Sigmoid colon (tissue), 7 donors: ENCODE measurements at places on chromosomes 7 and 10. TPM values are rescaled to one million over a fixed set of nuclear protein-coding genes. Genes with fewer than 3 reads are reported as not detected.

LDB3 gene
- 1.8 TPM for polyA plus RNA-seq

SYPL1 gene
- polyA plus RNA-seq: 21.0 TPM

DNAH11 gene
- not detected for polyA plus RNA-seq

SORCS3 gene
- not detected for polyA plus RNA-seq

AKR1B1 gene
- polyA plus RNA-seq: 44.4 TPM

STOX1 gene
- not detected for polyA plus RNA-seq

BAMBI gene
- polyA plus RNA-seq: 2.4 TPM

SFTPA1 gene
- not detected for polyA plus RNA-seq

GRCh38 chr7:146235195-146235594 is 118.6 kb downstream of the CNTNAP2 start:
- H3K4me3 ChIP-seq: no peak overlapping the region
- no peak overlapping the region for H3K27ac ChIP-seq
- DNase-seq: no peak
- no peaks in the 10 kb centered on the region for H3K36me3 ChIP-seq

- no peak overlapping the region for H3K27ac ChIP-seq
- peaks cover 50% of the 10 kb centered on the region for H3K36me3 ChIP-seq
- no peak for DNase-seq
- no peaks in the 10 kb centered on the region for H3K4me1 ChIP-seq
- no peak overlapping the region for H3K4me3 ChIP-seq
Measured at GRCh38 chr10:100927266-100927665, 14.5 kb downstream of the SLF2 start.

- H3K4me3 ChIP-seq: no peak overlapping the region
- H3K27ac ChIP-seq: no peak overlapping the region
- no peaks in the 10 kb centered on the region for H3K36me3 ChIP-seq
- DNase-seq: no peak
Measured at GRCh38 chr10:21628023-21628422, 94.0 kb downstream of the MLLT10 start.

DNA sequence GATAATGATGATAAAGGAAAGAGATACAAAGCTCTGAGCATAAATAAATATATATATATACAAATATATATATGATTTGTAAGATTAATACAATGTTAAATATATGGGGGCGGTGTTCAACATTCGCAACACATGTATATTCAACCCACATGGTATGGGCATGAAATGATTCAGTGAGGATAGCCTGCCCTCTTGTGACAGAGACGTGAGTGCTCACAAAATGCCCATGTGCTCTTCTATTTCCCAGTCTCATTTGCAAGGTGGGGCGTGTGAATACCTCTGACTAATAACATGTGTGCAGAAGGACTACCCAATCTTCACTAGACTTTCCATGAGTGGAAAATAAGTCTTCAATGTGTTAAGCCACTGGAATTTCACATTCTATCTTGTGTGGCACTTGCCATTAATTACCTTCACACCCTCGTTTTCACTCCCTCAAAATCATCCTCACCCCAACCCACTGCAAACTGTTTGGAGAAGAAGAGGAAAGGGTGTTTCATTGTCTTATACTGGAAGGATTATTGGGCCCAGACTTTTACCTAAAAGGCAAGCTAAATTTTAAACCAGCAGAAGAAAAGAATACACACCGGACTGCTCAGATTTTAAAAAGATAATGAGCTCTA is 26.9 kb downstream of the ASAH2 start:
- no peak for DNase-seq
- no peaks in the 10 kb centered on the region for H3K36me3 ChIP-seq
- no peak overlapping the region for H3K27ac ChIP-seq
- no peaks in the 10 kb centered on the region for H3K27me3 ChIP-seq
- H3K4me1 ChIP-seq: no peaks in the 10 kb centered on the region

DNA sequence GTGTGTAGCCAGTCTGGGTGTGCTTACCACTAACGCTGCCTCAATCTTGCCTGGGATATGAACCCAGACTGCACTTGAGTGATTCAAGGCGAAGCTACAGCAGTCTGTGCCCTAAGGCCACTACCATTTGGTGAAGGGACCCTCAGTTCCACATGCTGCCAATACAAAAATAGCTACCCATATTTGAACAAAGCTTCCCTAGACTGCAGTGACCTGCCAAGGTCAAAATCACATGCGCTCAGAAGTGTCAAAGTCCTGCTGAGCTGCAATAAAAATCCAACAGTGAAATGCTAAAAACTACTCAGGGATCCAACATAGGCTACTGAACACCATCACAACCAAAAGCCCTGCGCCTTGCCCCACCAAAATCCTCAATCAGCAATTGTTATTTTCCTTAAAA is 472.3 kb upstream of the VSTM2A start:
- no peaks in the 10 kb centered on the region for H3K36me3 ChIP-seq
- no peaks in the 10 kb centered on the region for H3K4me1 ChIP-seq
- H3K27me3 ChIP-seq: no peaks in the 10 kb centered on the region
- no peak for DNase-seq
- no peak overlapping the region for H3K4me3 ChIP-seq
- H3K27ac ChIP-seq: no peak overlapping the region

- no peak overlapping the region for H3K27ac ChIP-seq
- no peak for DNase-seq
- H3K27me3 ChIP-seq: no peaks in the 10 kb centered on the region
- no peaks in the 10 kb centered on the region for H3K36me3 ChIP-seq
- H3K4me3 ChIP-seq: no peak overlapping the region
- no peaks in the 10 kb centered on the region for H3K4me1 ChIP-seq
Measured at GRCh38 chr7:158613481-158613880, 25.9 kb upstream of the PTPRN2 start.

DNA sequence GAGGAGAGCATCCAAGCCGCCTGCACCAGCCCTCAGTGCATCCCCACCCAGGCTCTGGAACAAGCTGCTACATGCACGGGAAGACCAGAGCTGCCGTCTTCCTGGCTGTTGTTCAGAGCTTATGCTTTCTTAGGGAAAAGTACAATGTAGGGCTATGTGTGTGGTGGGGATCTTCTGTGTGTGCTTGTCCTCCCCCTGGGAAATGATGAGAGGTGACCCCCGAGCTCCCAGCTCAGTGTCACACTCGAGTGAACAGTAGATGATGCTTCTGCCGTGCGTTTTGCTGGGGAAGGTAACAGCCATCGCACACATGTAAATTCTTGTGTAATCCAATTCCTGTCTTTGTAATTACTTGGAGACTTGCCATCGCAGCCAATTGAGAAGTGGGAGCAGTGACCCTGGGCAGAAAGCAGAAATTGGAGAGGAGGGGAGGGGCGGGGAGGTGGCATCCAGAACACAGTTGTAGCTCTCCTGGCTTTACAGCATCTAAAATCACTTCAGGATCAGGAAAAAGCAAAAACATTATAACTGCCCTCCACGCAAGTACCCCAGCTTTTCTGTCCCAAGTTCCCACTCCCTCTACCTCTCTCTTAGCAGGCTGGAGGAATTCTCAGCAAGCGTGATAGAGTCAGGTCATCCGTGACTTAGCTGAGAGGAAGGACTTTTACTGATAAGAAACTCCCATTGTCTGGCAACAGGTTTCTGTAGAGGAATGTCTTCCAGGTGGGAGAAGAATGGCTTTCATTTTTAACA is 149.6 kb downstream of the TCF7L2 start:
- H3K27ac ChIP-seq: no peak overlapping the region
- DNase-seq: no peak
- H3K27me3 ChIP-seq: no peaks in the 10 kb centered on the region

GRCh38 chr10:22690614-22691431 is 23.6 kb downstream of the PIP4K2A start:
- no peak overlapping the region for H3K4me3 ChIP-seq
- no peaks in the 10 kb centered on the region for H3K27me3 ChIP-seq
- H3K27ac ChIP-seq: no peak overlapping the region

- H3K4me1 ChIP-seq: no peaks in the 10 kb centered on the region
- H3K4me3 ChIP-seq: no peak overlapping the region
- no peaks in the 10 kb centered on the region for H3K36me3 ChIP-seq
- H3K27ac ChIP-seq: no peak overlapping the region
Measured at GRCh38 chr10:83050815-83051214, 1088.5 kb upstream of the GHITM start.

GRCh38 chr7:71239586-71240268 is 107.8 kb downstream of the GALNT17 start:
- H3K4me3 ChIP-seq: no peak overlapping the region
- peak overlapping the region; percentile 83 for H3K27ac ChIP-seq
- no peaks in the 10 kb centered on the region for H3K27me3 ChIP-seq
- H3K4me1 ChIP-seq: peaks cover 58% of the 10 kb centered on the region
- H3K36me3 ChIP-seq: no peaks in the 10 kb centered on the region
